ENCODE measurements at places on chromosomes 12 and 14.

DNA sequence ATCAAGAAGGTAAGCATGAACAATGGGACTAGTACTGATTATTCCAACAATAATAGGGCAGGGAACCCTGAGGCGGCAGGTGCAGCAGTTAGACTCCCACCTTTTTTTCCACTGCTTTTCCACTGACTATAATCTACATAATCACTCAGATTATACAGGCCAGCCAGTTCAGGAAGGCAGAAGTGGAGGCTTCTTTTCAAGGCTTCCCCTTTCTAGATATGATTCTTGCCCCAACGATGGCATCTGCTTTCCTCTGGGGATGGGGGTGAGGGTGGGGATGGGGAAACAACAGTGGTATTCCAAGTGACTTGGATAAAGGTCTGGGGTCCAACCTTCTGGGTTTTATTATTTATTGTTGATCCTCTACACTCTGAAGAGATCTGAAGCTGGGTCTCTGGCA is 331 bp downstream of the NCKAP1L start:
- no peak for DNase-seq

GRCh38 chr14:54662491-54663133 is 95.7 kb downstream of the SAMD4A start:
- no peak for DNase-seq

- DNase-seq, result no peak
Observed at GRCh38 chr12:55024575-55024974, 4.8 kb downstream of the NEUROD4 start.

GRCh38 chr14:64217834-64218233 is 76.3 kb downstream of the ESR2 start:
- no peak for DNase-seq

DNA sequence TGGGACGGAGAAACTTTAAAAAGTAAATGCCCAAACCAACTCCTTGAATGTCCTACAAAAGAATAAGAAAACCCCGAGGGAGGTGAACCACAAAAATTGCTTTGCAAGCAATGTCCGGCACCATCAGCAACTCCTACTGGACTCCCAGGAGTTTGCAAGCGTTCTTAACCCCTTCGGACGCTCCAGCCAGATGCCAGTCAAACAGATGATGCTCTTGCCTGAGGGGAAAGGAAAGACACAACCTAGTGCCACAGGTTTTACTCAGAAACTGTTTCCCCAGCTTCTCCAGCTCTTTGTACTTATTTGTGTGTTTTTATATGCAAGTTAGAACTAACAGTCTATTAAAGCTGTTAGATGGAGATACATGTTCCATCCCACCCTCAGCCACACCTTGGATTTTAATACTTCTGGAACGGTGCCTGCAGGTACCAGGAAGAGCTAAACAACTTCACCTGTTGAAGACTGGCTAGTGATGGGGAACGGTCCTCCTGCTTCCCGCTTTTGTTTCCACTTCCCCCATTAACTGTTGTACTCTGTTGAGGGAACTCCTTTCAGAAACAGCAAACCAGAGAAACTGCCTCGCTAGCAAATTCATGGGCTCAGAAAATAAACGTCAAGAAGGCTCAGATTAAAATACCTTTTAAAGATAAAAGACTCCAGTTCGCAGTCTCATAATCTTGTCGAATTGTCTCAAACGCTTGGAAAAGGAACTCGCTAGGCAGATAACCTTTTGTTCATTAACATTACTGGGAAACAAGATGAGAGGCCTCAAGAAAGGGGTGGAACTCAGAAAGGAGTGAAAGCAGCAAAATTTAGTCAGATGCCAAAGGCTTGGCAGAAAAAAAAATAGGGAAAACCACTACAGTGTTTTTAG is 1.1 kb upstream of the FERMT2 start:
- no peak for DNase-seq

DNA sequence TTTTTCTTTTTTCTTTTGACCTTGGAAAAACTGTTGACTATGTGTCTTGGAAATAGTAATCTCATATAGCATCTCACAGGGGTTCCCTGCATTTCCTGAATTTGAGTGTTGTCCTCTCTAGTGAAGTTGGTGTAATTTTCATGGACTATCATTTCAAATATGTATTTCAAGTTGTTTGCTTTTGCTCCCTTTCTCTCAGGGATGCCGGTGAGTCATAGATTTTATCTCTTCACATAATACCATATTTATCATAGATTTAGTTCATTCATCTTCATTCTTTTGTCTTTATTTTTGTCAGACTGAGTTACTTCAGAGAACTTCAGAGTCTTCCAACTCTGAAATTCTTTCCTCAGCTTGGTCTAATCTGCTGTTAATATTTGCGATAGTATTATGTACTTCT is 1320.6 kb downstream of the LRFN5 start:
- no peak for DNase-seq

- no peak for DNase-seq
Observed at GRCh38 chr14:104879201-104879982, 14.3 kb downstream of the CEP170B start.

DNA sequence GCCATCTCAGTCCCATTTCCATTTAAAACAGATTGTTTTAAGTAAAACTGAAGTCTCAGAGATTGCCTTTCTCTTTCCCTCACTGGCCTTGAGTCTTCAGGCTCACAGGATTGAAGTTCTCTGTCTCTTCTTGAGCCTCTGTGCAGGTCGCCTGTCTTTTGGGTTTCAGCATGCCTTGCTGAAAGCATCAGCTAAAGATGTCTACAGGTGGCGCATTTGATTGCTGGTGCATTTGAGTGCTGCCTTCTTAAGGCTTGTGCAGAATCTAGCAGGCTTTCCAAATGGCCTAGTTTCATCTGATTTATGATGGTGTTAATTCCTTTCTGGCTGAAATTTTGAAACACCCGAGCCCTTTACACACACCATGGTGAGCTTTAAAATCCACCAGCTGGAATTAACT is 1062.2 kb upstream of the FBXO33 start:
- DNase-seq, result no peak

DNA sequence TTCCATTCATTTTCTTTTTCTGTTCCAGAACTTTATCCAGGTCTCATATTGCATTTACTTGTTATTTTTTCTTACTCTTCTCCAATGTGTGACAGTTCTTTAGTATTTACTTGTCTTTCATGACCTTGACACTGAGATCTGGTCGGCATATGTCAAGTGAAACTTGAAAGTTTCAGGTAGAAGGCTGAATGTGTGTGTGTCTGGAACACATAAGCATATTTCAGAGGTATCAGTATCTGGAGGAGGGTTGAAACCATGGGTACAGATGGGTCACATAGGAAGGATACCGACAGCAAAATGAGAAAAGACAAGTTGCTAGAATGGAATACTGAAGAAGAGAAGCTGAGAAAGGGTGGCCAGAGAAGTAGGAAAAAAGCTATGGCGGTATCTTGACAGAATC is 22.5 kb upstream of the PTGDR start:
- DNase-seq, result no peak

- DNase-seq, result no peak
Observed at GRCh38 chr14:89658977-89659670, 242.1 kb upstream of the FOXN3 start.

DNA sequence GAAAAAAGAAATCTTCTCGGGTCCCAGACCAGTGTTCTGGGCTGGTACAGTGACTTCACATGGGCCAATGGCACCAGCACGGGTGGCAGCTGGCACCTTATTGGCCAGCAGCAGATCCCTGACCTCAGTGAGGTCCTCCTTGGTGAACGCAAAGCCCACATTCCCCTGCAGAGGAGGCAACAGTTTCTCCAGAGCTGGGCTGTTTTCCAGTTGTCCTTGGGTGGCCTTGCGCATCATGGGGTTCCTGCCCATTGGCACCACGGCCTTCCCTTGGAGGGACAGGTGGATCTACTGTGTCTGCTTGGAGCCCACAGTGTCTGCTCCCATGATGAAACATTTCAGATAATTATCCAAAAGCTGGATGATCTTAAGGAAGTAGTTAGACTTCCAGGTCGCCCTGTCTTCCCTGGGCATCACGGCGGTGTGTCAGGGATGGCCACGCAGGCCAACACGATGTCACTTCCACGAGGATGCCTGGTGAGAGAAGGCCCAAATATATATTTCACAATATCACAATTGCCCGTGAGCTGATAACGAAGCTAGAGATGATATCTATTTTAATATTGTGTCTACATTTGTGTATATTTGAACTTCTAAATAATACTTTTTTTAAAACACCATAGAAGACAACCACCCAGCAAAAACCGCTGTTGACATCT is 15.8 kb downstream of the NFKBIA start:
- no peak for DNase-seq

DNA sequence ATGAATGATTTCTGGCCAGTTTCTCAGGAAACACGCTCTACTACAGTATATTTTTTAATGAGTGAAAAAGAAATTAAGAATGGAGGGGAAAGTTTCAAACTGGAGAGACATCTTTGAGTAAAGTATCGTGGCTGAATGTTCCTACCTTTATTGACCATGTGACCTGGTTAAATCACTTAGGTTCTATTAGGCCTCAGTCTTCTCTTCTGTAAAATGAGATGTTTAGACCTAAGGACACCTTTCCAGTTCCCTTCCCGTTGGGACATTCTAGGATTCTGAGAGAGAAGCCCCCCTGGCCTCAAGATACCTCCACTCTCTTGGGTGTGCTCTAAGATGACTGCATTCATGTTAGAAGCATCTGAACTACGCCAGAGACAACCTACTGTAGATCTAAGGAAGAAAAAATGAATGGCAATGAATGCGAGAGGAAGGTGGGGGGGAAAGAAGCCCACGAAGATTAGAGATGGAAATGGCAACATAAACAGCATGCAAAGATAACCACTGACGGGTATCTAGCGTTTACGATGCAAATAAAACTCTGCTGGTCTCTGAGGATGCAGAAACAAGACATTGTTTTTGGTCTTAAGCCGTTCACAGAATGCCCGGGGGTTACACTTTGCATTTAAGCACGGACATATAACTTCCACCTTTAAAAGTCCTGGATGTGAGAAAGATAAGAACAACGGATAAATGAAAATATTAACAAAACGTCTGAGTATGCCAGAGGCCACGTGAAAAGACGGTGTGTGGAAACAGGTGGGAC is 599 bp upstream of the CPSF6 start:
- DNase-seq, result no peak

DNA sequence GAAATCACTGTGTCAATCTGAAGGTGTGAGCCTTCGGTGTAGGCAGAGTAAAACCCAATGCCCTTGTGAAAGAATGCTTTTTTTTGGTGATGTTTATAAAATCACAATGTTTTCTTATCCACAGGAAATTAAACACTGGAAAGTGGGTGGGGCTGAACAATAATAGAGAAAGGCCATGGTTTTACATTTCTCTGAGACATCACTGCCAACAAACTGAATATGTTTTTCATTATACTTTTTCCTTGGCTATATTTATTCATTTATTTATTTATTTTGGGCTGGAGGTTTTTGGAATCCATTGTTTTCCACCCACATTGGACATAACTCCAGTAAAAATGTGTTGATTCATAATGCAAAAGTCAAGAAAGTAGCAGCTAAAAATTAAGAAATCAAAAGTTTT is 16.9 kb downstream of the LRRK2 start:
- DNase-seq, result no peak

DNA sequence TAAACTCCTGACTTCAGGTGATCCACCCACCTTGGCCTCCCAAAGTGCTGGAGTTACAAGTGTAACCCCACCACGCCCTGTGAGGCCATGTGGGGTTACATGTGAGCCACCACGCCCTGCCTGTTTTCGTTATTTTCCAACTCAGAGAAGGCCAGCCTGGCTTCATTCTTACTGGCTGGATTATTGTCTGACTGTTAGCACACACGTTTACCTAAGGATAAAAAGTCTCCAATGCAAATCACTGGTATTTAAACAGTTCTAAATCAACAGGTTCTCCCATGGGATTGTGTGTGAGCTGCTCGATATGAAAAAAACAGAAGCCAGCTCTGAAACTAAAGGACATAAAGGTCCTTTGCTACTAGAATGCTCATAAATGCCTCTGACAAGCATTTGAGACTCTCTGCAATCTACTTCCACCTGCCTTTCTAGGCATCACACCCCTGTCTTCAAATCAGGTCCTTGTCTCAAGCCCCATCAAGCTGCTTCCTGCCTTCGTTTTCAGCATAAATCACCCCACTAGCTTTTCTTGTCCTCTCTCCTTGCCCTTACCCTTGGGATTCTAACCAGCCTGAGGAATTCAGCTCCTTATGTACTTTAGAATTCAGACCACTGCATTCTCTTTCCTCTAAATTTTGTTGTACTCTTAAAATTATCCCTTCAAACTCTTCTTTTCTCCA is 265.0 kb downstream of the DUSP6 start:
- DNase-seq, result no peak

GRCh38 chr12:96995861-96996260 is 88.8 kb downstream of the NEDD1 start:
- no peak for DNase-seq

DNA sequence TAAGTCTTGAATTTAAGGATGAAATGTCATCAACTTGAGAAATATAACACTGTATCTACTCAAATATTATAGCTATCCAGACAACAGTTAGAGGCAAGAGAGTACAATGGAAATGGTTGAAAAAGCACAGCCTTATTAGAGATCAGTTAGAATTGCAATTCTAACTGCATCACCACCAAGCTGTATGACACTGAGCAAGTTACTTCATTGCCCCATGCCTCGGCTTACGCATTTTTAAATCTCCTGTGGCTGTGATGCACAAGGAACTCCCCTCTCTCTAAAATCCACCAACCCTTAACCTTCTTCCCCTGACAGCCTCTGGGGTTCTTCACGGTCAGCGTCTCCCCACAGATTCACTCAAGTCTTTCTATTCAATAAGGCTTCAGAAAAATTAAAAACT is 75.1 kb downstream of the MED13L start:
- no peak for DNase-seq

GRCh38 chr12:80040075-80040738 is 59.1 kb upstream of the OTOGL start:
- DNase-seq, result no peak

- no peak for DNase-seq
Observed at GRCh38 chr12:78185109-78185508, 354.4 kb downstream of the NAV3 start.

- DNase-seq, result no peak
Observed at GRCh38 chr14:61526405-61527312, 168.7 kb upstream of the HIF1A start.

DNA sequence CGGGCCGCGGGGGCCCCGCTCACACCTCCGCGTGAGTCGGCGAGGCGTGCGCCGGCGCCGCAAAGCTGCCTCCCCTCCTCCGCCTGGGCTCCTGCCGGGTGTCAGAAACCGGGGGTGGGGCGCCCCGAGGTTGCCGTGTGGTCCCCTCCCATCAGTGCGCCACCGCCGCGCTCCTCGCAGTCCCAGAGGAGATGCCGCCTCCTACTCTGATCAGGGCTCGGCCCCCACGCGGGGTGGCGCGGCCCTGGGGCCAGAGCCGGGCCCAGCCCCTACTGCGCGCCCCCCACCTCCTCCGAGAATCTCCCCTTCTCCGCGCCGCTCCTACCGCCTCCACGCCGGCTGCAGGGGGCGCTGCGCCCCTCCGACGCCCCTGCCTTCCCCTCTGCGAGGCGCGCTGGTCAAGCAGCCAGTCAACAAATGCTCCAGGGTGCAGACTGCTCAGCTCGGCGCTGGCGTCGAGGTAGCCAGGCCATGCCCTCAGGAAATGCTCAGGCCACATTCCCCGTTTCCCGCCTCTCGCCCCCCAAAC is 467 bp upstream of the JAG2 start:
- no peak for DNase-seq

DNA sequence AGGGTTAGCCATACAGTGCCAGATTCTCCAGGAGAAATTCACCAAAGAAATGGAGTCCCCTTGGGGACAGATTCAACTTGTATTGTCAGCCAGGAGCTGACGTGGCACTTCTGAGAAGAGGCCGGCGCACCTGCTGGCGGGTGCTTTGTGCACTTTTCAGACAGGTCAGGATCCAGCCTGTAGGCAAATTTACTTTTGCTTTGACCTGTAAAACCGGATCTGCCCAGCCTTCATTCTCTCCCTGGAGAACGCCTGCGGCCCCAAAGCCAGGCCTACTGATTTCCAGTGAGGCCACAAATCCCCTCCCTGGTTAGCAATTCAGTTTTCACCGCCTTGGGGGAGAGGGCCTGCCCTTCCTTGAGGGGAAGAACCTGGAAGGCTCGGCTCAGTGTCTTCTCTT is 17.4 kb downstream of the P2RX4 start:
- DNase-seq, result no peak
